ENCODE measurements at places on chromosomes 3 and 15.

GRCh38 chr3:100518244-100518643 lies 25.8 kb downstream of the TMEM45A start:
- H3K4me1 ChIP-seq = no peaks in the 10 kb centered on the region
- H3K27ac ChIP-seq = no peak overlapping the region
- H3K27me3 ChIP-seq = no peaks in the 10 kb centered on the region

- H3K27me3 ChIP-seq = no peaks in the 10 kb centered on the region
- no peaks in the 10 kb centered on the region for H3K36me3 ChIP-seq
- no peak overlapping the region for H3K27ac ChIP-seq
- H3K4me3 ChIP-seq = no peak overlapping the region
- no peak for DNase-seq
- H3K4me1 ChIP-seq = peaks cover 27% of the 10 kb centered on the region
These were observed 57.5 kb downstream of the SCN11A start for GRCh38 chr3:38994251-38994650.

DNA sequence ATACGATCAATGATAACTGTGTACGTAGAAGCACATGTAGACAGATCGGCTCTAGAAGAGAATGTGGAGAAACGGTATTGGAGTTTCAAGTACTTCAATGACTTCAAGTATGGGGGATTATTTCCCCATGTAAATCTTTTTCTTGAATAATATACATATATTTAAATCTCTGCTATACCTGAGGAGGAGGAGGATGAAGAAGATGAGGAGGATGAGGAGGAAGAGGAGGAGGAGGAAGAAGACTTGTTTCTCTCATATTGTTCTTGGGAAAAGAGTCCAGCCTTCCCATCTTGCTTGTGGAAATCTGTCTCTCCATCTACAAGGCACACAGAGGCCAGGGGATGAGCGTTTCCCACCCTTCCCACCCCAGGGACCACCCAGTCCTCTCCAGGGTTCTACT lies 10.6 kb downstream of the TMEM40 start:
- no peak for DNase-seq
- no peak overlapping the region for H3K4me3 ChIP-seq
- no peaks in the 10 kb centered on the region for H3K36me3 ChIP-seq
- H3K27ac ChIP-seq = no peak overlapping the region
- peaks cover 12% of the 10 kb centered on the region for H3K4me1 ChIP-seq
- no peaks in the 10 kb centered on the region for H3K27me3 ChIP-seq

DNA sequence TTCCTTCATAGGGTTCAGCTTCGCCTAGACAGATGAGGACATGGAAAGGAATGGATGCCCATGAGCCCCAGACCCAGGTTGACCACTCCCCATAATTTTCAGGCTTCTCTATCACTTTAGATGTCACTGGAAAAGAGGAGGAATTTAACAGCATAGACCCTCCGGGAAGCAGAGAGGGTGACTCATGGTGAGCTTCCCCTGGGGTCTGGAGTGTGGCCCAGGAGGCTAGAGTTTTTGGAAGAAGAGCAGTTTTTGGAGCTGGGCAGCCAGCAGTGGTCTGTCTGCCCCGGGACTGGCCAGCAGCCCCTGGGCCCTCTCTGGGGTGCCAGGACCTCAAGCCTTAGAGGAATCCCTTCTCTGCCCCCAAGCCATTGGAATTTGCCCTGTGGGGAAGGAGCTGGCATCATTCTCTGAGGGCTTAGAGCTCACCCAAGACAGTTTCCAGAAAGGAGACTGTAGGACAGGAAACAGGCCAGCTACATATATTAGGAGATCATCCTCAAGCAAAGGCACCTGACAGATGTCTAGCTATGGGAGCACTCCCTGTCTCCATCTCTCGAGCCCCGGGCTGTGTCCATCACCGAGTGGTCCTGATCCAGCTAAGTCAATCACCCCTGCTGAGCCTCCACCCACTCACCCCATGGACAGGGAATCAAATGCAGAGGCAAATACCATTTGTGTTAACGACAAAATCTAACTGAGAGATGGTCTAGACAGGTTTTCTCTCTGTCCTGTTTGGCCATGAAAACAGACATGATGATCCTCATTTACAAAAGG lies 67.3 kb downstream of the MEGF11 start:
- no peak overlapping the region for H3K4me3 ChIP-seq
- peak; percentile 21 for DNase-seq
- peaks cover 11% of the 10 kb centered on the region for H3K4me1 ChIP-seq
- H3K36me3 ChIP-seq = no peaks in the 10 kb centered on the region
- peaks cover 14% of the 10 kb centered on the region for H3K27me3 ChIP-seq
- H3K27ac ChIP-seq = no peak overlapping the region

DNA sequence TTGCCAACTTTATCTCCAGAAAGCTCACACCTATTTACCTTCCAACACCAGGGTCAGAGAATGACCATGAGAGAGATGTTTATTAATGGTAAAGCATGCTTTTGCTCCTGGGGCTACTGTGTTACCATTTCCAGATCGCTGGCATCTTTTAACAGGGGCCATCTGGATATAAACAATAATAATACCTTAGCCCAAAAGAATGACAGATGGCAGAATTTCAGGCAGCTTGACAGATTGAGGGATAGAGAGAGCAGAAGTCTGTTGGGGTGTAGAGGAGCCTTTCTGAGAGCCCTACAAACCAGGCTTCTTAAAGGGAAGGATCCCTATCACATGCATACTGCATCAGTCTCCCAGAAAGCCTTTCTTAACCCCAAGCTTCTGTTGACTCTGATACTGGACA lies 17.7 kb downstream of the RBP1 start:
- H3K27me3 ChIP-seq = no peaks in the 10 kb centered on the region
- H3K27ac ChIP-seq = no peak overlapping the region

DNA sequence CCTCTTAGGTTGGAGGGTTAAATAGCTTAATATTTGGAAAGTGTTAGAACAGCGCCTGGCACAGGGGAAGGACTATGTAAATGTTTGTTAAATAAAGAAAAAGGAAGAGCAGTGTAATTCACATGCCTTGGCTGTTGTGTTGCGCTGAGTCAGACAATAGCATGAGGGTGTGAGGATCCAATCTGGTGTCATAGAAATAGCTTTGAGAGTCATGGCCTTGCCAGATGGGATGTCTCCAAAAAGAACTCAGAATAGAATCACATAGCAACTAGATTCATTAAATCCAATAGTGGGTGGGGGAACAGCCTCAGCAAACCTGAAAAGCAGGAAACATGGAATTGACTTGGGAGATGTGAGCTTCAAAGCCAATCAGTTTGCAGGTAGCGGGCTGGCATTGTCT lies 3.9 kb upstream of the RBSN start:
- peaks cover 5% of the 10 kb centered on the region for H3K27me3 ChIP-seq
- no peak overlapping the region for H3K4me3 ChIP-seq
- H3K27ac ChIP-seq = no peak overlapping the region
- H3K36me3 ChIP-seq = no peaks in the 10 kb centered on the region
- H3K4me1 ChIP-seq = peaks cover 11% of the 10 kb centered on the region

Data from astrocyte (in vitro differentiated cells and primary cell).